Stimulated activated CD8-positive, alpha-beta memory T cell treated with anti-CD3 and anti-CD28 coated beads, Interleukin-4, amount 100 ng/mL, for 48 hours (primary cell): ENCODE measurements at places on chromosomes 3 and 15.
A peak's percentile ranks its signal among the peaks of the same experiment; 100 is the strongest.

DNA sequence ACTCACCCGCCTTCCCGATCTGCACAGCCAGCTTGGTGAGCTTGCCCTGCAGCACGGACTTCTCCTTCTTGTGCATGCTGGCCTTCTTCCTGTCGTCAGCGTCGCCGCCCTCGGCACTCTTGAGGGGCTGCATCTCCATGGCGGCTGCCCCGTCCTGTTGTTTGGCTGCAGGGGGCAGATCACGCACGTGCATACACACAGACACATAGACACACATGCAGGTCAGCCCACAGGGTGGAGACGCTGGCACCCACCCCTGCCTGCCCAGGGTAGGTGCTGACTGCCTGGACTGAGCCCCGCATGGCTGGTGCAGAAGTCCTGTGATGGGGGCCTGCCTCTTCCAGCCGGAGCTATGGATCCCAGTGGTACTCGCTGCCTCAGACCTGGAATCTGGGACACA, 57.3 kb upstream of the SEC13 start:
- DNase-seq: no peak

- no peak for DNase-seq
Measured at GRCh38 chr3:150090006-150090405, 119.3 kb upstream of the PFN2 start.

GRCh38 chr15:60458721-60459120, 20.2 kb downstream of the ICE2 start:
- no peak for DNase-seq

GRCh38 chr3:38738630-38739395, 77.2 kb downstream of the SCN10A start:
- DNase-seq: peak; percentile 72

DNA sequence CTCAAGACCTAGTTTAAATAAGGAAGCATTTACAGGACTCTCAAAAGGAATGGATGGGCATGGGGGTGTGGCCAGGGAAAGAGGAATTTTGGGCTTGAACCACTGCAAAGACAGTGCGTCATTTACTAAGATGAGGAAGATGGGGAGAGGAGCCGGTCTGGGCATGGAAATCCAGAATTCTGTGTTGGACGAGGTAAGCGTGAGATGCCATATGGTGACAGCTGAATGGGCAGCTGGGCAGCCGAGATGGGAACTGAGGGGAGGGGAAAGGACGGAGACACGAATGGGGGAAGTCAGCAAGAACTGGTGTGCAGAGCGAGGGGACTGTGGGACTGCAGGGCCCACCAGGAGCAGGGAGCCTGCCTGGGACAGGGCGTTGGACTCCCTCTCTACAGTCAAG, 24.2 kb downstream of the TMEM44 start:
- no peak for DNase-seq

GRCh38 chr3:65408531-65409175, 630.1 kb downstream of the MAGI1 start:
- DNase-seq: no peak
